ENCODE measurements at places on chromosomes 1 and 21.

- no peak for DNase-seq
These were observed 3.4 kb downstream of the MEF2D start for GRCh38 chr1:156497078-156497742.

GRCh38 chr1:153742411-153743142 is 14.7 kb downstream of the INTS3 start:
- DNase-seq: no peak

- no peak for DNase-seq
These were observed 4.8 kb downstream of the FASLG start for GRCh38 chr1:172663732-172664131.

DNA sequence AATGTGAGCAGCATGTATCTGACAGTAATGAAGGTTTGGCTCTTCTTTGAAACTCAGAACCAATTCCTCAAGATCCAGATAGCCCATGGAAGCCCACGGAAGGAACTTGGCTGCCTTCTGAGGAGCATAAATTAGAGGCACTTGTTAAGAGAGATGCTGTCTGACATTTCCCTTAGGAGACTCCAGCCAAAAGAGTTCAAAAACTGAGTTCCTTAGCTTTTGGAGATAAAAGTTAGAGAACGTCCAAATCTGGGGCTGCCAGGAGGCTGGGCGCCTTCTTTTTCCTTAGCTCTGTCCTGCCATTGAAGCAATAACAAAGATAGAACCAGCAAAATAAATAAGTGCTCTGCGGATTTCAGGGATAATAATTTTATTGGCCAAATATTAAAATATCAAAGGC is 439.6 kb upstream of the USP24 start:
- no peak for DNase-seq

DNA sequence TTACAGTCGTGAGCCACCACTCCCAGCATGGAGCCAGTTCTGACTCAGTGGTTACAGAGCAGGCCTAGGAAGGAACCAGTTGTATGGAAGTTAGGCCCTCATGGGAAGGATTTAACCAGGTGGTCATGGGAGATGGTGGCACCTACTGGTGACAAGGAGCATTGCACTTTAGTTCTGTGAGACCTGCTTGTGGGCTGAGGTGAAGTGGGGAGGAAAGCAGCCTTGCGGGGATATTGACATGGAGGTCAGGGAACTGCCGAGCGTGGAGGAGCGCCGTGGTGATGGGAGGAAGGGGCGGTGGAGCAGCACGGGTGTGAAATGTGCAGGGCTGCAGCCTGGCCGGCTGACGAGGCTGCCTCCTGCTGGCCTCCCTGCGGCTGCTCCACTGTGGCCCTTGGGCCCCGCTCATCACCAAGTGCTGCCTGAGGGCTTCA is 100.4 kb downstream of the GALNT2 start:
- no peak for DNase-seq

DNA sequence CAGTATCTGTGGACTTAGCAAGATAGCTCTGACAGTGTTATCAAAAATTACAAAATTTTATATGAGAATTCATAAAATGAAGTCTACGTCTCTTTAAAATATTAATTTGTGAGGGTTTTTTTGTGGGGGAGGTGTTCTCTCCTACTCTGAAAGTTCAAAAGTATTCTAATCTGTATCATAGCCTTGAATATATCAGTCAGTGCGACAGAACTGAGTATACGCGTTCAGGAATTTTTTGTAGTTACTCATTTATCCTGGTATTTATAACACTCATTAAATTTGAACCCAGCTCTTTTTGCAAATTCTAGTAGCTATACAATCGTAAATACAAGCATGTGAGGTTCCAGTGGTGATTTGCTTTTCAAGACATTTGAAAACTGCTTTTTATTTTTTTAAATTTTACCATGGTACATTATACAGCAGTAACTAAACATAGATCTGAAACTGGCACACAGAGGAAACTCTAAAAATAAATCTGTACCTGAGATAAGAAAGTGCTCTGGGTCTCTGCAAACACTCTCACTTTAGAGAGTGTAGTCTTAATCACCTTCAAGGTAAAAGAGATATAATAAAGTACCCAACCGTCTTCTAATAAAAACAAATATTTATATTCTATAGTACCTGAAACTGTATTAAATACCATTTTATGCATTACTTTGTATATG is 178.4 kb upstream of the ADAMTS5 start:
- DNase-seq: no peak

DNA sequence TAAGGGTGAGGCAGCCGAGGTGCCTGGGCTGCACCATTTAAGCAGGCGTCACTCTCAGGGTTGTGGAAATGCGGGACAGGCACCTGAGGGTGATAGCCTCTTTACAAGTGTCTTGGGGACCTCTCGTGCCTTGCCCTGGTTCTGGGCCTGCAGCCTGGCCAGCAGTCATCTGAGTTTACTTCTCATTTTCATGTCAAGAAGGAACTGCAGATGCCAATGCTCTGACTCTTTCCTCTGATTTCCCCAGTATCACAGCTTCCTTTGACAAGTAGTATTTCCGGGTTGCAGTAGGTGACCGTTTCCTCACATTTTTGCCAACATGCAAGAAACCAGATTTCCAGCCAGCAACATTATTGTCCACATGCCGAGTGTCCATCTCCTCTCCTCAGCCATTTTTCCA is 286.9 kb downstream of the DISC1 start:
- DNase-seq: no peak

DNA sequence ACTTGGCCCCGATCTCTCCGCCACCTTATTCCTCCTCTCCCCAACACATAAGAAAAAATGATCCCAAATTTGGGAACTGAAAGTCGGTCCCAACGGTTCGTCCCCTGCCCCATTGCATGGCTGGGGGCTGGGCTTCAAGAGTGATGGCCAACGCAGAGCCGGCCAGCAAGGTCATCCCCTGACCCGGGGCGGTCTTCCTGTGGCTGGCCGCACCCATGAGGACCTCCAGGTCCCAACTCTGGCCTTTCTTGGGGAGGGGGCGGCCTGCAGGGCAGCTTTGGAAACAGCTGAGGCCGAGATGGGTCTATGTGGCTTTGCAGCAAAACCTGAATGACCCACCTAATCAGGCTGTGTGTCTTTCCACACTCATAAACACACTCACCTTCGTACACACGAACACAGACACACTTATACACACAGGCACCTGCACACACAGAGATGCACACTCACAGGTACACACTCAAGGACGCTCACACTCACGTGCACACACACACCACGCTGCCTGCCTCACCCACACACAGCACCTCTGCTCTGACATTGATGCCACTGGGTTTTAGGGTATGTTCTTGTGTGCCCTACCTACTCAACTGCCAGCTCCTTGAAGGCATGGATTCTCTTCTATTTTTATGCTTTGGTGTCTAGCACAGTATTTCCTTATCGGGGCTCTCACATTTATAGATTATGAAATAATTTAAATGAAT is 562 bp downstream of the DYNLT5 start:
- no peak for DNase-seq

DNA sequence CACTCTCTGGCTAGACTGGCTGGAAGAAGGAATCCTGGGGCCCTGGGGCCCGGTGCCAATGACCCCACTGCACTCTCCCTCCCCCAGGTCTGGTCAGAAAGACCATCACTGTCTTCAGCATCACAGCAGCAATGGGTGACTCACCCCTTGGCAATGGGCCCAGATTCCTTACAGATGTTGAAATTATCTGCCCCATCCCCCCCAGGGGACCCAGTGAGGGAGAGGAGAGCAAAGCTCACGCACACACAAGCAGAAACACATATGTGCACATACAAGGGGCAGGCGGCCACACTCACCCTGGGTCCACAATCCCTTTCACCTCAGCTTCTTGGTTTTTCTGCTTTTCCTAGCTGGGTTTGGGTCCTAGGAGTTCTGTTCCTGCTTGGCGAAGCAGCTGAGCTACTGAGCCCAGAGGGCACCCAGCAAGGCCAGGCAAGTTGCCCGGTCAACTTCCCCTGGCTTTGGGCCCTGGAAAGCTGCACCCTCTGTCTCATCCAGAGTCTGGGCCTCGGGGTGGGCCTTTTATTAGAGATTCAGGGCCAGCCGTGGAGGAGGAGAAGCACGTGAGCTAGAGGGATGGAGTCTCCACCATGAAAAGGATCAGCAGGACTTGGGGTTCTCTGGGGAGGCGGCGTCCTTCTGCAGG is 2.6 kb downstream of the COL16A1 start:
- no peak for DNase-seq

GRCh38 chr1:169796274-169796810 is 1.6 kb upstream of the METTL18 start:
- no peak for DNase-seq

- no peak for DNase-seq
These were observed 36.7 kb downstream of the SYT2 start for GRCh38 chr1:202673531-202673930.

DNA sequence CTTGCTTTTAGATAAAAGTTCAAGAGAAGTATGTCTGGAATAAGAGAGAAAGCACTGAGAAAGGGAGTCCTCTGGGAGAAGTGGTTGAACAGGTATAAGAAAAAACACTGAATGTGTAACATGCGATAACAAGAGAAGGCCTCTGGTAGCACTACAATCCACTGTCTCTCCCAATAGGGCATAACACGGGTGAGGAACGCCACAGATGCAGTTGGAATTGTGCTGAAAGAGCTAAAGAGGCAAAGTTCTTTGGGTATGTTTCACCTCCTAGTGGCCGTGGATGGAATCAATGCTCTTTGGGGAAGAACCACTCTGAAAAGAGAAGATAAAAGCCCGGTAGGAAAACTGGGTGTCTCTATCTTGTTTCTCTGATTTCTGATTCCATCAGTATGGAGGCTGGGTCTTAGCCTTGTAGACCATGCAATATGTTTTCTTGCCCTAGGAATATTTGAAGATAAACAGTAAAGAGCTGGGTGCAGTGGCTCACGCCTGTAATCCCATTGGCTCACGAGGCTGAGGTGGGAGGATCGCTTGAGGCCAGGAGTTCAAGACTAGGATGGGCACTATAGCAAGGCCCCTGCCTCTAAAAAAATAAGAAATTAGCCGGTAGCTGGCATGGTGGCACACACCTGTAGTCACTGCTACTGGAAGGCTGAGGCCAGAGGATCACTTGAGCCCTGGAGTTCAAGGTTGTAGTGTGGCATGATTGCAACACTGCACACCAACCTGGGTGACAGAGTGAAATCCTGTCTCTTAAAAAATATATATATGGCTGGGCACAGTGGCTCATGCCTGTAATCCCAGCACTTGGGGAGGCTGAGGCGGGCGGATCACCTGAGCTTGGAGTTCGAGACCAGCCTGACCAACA is 40.4 kb downstream of the DAP3 start:
- no peak for DNase-seq

DNA sequence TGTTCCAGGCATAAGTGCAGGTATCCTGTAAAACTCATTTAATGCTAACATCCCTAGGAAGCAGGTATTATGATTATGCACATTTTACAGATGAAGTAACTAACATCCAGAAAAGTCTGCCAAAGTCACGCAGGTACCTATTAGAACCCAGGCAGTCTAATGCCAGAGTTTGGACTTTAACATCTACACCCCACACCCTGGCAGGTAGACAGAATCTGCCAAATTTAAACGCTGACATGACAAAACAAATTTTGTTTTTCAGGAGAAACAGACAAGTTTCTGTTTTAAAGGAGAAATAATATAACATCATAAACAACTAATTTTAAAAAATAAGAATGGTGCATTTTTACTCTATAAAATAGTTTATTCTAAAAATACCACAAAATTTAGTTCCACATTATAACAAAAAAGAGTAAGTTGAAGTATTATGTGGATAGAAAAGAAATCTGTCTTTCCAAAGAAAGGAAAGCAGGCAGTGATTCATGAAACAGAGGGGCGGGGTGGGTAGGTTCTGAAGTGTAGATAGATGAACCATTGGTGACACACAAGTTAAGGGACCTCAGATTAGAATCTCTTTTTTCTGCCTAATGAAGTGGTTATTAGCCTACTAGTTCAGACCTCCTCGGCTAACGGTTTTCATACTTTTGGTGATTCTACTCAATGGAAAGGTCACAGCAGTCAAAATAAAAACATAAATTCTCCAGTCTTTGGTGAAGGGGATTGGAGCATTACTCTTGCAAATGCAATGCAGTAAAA is 1.7 kb downstream of the ASPM start:
- no peak for DNase-seq

DNA sequence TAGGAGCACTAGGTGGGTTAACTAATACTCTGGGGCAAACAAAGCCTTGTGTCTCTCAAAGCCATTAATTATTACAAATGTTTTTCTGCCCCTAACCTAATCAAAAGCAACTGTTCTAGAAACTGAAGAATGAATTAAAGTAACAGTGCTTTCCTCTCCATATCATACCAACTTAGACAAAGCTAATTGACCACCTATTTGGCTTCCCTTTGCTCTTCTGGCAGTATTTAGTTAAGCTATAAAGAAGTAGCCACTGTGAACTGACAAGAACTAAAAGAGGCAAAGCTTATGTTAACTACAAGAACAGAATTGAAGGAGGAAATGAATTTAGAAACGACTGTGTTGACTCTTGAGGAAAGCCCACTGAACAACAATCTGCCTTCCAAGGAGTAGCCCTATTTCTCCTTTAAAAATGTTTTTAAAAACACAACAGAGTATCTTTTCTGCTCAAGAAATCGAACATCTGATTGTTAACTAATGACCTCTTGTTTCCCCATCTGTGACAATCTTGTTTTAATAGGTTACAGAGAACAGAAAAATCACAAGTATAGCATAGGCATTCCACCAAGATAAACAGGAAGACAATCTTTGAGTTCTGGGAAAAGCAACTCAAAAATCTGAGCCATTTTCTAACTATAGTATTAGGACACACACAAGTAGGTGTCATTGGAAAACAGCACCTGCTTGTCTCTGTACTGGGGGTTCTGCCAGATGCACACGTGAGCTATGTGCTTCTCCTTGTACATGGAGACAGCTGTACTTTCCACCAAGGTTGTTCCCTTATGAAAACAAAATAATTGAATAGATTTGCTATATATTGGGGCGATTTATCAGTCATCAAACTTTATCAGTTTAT is 3.1 kb upstream of the EGLN1 start:
- no peak for DNase-seq

DNA sequence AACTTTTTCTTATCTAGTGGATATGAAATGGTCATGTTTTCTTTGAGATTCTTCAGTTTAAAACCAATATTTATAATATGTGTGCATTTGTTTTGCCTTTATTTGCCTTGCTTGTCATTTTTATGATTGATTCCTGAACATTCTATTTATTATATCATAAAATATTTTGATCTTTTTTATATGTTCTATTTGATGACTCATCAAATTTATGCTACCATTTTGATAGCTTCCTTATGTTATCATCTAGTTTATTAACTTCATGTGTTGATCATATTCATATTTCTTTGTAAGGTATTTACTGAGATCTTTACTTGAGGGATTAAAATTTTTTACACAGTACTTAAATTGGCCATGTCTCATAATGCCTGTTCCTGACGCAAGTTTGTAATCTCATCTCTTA is 1650.0 kb downstream of the AMY1C start:
- no peak for DNase-seq

DNA sequence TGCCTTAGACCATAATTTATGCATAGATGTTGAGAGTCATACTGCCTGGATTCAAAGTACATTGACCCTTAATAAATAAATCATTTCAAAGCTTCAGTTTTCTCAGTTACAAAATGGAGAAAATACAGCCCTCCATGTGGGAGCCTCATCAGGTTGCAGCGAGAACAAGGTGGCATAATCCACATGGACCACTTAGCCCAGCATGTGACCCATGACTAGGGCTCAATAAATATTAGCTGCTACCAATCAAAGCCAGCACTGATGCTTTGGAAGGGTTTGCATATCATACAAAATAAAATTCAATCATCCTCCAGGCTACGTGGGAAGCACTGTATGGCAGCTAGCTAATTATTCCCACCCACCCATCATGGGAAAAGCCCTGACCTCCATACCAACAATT is 33.5 kb upstream of the RGS7 start:
- DNase-seq: no peak

- DNase-seq: no peak
These were observed 642 bp downstream of the RSRP1 start for GRCh38 chr1:25246600-25247023.

- DNase-seq: no peak
These were observed 41.2 kb downstream of the SLC25A24 start for GRCh38 chr1:108158893-108159453.

Measured in cortex of kidney (tissue), 1 donor.